ENCODE measurements at places on chromosomes 1 and 21.

DNA sequence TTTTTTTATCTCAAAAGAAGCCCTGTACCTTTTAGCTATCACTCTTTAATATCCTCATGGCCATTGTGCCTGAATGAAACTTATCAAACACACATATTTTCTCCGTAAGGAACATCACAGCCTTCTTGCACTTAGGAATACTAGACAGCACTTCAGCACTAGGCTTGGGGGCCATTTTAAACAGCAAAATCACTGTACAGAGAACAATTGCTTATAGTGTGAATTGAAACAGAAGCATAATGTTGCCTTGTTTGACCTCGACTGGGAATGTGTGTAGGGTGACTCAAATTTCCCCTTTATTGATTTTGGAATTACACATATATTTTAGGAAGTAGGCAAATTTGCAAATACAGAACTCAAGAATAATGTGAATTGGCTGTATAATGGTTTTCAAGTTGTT, 36.4 kb downstream of the KYAT3 start:
- DNase-seq: no peak

GRCh38 chr1:11535761-11536572, 57.0 kb downstream of the DISP3 start:
- DNase-seq: no peak

- no peak for DNase-seq
These were observed 95.9 kb downstream of the DDX20 start for GRCh38 chr1:111851552-111851951.

DNA sequence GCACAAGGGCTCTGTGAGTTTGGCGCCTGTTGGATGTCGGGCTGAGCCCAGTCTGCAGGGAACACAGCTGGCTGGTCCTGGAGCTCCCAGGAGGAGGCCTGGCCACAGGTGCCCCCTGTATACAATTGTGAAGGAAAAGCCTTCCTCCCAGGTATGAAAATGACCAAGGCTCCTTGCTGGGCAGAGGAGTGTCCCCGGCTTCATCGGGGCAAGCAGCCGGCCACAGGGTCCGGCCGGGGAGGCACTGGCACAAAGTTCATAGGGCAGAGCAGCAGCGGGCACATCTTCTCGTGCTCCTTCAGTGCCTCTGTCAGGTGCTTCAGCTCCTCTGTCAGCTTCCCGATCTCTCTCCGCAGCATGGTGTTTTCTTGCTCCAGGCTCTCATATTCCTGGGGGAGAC, 13.0 kb downstream of the BATF3 start:
- DNase-seq: no peak

DNA sequence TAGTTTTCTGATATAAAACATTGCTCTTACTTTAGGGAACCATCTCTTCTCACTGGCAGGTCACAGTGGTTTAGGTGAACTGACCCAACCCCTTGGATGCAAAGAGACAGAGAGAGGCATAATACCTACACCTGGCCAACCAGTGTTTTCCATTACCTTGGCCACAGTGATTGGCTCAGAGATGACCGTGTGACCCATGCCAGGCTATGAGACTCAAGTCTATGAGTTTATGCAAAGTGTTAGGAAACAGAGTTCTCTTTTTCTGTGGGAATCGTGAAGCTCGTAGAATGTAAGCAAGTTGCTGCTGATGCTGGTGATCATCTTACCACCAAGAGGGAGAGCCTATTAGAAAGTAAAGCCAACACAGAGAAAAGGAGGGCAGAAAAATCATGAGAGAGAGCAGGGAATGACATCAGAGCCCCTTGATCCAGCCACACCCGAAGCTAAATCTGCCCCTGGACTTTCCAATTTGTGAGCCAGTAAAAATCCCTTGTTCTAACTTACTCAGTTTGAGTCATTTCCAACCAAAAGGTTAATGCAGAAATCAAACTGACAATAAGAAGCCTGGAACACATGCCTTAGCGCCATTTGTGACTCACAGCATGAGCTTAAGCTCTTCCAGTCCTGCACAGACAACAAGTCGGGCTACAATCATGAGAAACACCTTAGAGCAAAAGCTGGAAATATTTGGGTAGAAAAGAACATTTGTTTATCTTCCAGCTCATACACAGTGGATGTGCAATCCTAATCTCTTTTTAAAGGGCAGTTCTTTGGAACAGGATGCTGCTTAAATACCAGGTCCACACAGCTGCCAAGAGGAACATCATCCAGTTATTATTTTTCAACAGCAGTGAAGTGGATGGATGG, 81.3 kb upstream of the KAZN start:
- DNase-seq: no peak

- DNase-seq: peak; percentile 10
These were observed 28.4 kb downstream of the TRIM11 start for GRCh38 chr1:228378090-228378872.

DNA sequence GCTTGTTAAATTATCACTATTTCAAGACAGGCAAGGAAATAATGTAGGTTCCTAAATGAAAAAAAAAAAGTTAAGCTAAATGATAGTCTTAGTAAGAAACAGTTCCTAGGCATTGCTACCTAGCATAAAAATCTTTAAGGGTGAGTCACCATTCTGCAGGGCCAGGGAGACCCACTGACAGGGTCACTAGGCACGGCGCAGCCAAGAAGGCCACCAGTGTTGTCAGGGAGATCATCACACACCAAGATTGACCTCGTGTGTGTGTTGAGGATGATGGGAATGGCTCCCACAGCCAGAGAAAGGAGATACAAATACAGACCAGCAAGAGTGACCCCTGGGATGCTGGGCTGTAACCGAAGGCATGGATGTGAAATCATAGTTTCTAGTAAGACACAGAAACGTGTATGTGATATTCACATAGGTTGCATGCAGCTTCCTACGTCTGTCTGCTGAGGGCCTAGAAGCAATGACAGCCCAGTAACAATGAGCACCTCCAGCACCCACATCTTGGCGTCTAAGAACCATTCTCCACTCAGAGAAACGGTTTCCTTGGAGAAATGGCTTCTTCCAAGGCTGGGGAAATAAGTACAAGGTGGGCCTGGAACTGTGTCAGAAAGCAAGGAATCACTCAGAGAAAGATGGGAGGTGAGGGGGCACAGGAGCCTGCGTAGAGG, 29.1 kb downstream of the RIPK4 start:
- DNase-seq: no peak

GRCh38 chr1:145985502-145986439, 10.6 kb downstream of the TXNIP start:
- DNase-seq: no peak

DNA sequence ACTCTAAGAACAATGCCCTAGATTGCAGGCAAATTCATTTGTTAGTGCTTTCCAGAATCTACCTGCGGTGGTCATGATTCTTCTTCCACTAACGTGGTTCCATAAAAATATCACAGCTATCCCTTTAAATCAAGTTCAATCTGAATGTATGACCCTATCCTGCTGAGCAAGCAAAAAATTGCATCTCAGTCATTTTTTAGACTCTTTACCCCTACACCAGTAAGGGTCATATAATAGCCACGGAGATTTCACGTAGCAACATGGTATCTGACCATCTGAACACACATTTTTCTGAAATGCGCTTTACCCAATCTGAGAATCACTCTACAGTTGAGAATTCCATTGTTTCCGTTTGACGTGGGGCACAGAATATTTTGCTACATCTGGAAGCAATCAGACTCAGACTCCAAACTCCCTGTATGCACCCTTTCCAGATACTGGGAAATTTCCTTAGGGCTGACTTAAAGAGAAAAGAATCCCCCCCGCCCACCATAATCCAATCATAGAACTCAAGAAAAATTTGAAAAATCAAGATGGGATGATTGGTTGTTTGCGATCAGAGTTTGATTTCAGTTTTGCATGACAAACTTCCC, 699.2 kb upstream of the ZP4 start:
- no peak for DNase-seq

DNA sequence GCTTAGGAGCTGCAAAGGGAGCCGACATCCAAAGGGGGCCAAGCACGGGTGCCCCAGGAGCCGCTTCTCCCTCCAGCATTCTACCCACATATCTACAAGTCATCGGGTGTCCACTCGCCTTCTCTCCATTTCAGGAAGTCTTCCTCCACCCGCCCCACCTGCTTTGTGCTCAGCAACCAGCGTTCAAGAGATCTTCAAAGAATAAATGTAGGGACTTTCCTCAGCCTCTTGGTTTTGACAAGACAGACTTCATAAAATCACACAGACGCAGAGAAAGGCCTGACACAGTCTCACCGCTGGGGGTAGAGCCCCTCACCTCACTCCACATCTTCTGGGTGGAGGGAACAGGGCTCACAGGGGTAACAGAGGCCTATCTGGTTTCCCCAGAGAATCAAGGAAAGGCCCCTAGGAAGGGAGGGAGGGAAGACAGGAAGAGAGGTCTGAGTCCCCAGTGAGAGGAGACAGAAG, 49.5 kb downstream of the SSBP3 start:
- DNase-seq: no peak

- DNase-seq: no peak
These were observed 176.0 kb downstream of the RERE start for GRCh38 chr1:8641377-8641997.

DNA sequence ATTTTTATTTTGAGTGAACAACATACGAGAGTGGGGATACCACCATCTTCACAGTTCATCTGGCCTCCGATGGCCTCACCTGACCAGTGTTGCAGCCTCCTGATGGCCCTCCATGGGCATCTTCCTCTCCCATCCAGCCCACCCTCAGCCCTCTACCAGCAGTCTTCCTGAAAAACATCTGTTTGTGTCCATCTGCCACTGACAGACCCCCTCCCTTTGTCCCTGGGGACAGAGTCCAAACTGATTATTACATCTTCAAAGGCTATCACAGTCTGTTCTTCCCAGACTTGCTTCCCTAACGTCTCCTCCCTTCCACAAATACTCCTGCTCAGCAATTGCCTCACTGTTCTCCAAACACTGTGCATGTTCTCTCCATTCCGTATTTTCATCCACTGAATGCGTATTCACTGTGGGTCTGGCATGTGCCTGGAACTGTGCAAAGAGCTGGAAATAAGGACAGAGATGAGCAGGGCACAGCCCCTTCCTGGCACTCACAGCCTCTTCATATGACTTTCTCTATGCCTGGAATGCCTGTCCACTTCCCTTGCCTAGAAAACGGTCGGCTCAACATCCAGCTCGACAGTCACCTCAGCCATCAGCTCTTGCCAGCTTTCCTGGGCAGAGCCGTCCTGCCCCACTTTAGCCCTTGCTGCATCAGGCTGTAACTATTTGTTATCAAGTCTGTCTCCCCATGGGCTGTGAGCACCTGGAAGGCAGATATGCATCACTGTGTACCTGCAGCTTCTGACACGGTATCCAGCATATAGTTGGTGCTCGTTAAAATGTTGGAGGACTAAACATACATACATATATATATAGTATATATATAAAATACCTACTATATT, 8.3 kb upstream of the ATF3 start:
- no peak for DNase-seq

DNA sequence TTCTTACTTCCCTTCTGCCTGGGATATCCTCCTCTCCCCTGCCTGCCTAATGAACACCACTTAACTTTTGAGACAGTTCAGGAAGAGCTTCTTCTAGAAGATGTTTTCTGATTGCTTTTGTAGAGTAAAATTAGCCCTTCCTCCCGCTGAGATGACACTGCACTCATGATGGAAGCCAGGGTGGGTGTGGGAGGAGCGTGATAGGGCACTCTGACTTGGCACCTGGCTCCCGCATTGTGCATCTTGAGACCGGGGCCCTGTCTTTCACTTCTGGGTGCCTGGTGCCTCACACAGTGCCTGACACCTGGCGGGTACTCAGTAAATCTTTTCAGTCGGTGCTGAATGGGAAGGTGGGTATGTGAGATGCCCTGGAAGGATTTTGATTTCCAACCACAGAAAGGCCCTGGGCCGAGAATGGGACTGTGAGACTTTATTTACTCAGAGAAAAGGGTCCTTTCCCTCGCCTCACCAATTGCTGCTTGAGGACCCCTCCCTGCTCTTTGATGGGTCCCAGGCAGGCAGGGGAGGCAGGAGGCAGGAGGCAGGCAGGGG, 6.8 kb downstream of the THEM5 start:
- no peak for DNase-seq

DNA sequence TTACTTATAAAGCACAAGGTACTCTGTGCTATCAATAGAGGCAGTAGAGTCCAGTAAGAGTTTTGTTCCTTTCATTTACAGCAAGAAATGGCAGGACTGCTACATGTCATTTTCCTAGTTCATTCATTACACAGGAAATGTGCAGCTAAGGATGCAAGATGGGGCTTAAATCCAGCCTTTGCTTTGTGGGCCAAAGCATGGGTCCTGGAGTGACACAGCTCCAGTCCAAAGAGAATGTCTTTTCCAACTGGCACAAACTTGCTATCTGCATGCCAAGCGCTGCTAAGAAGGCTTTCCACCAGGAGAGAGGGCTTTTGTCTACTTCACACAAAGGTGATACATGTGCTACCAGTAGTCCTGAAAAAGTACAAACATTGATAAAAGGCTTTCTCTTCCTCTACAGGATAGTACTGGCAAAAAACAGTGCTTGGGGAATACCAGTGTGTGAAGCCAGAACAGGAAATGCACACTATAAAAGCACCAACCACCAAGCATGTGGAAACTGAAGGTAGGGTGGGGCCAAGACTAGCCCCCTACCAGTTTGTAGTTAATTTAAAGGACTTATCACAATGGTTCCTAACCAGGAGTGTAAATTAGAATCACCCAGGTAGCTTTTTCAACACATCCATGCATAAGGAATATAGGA, 68.7 kb downstream of the ARID4B start:
- DNase-seq: no peak

GRCh38 chr1:119482517-119483425, 24.2 kb upstream of the HSD3B1 start:
- DNase-seq: no peak

DNA sequence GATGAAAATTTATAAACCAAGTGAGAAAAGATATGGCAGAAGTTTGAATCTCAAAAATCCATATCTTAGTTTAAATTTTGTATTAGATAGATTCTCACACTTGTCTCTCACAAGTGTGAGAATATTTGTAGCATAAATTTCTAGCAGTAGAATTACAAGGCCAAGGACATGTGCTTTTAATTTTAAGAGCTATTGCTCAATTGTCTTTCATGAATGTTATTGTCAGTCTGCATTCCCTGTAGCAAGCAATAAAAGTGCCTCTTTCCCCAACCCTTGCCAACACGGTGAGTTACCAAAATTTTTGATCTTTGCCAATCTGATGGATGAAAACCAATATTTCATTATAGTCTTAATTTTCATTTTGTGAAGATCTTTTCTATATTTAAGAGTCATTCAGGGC, 64.0 kb downstream of the CTH start:
- DNase-seq: no peak

GRCh38 chr1:44077421-44077820, 41.2 kb upstream of the KLF17 start:
- DNase-seq: no peak

- no peak for DNase-seq
These were observed 59.0 kb downstream of the HUNK start for GRCh38 chr21:31931644-31932469.

- DNase-seq: no peak
These were observed 364.1 kb upstream of the LYPLAL1 start for GRCh38 chr1:218809625-218810024.
